GM12878 (cell line): ENCODE measurements at places on chromosomes 6 and 20.

DNA sequence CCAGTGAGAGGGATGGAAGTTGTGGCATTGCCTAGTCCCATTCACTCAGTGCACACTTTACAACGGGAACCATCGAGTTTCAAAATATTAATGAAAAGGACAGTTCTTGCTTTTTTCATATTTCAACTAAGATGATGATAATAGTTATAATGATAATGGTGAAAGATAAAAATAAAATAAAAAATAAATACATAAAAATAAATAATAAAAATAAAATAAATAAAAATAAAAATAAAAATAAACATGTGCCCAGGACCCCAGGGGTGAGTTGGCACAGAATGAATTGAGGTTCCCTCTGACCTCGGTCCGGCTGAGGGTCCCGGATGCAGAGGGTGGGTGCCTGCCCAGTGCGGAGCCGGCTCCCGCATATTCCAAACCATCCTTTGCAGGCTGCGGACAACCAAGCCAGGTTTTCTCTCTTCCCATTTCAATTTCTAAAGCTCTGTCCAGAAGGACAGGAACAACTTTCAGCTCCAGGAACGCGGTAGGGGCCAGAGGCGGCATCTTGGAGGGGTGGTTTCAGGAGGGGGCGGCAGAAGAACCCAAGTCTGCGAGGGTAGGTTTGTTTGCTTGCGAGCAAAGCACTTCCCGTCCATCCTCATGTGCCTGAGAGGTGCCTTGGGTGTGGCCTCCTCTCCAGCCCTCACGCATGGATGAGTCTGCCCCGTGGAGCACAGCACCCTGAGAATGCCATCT, 236.8 kb downstream of the DLL1 start:
- DNase-seq, result no peak

- DNase-seq, result no peak
Observed at GRCh38 chr6:160766989-160767646, 65.1 kb downstream of the PLG start.

DNA sequence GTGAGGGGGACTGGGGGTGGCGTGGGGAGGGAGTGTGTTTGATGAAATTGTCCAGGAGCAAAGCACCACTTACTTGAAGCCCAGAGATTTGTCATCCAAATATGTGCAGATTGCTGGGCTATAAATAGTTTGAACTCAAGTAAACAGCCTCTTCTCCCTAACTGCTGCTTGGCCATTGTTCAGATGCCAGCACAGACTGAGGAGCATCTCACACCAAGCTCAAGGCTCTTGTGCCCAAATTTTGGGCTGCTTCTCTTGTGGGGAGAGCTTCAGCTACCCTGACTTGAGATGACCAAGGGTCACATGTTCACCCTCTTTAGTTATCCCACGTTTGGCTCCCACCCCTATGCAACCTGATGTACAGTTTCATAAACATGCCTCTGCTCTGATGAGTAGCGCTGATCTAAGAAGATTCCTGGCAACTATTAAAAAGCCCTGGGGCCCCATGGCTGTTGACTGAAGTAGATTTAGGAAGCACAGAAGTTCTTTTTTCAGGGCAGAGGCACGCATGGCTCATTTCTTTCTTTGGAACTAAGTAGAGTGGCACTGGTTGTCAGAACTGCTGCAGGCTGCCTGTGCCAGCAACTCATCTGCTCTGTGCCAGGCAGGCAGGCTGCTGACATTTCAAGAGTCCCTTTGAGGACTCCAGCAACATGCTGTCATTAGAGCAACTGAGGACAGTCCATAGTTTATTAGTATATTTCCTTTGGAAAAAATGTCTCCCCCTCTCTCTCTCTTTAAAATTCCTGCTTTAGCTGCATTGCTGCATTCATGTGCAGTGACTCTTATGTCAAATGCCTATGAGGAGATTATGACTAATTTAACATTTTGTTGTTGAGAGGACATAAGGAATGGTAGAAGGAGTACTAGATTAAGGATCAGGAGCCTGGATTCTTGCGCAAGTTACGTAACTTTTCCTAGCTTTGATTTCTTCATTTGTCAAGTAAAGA, 9.6 kb upstream of the PKIG start:
- DNase-seq, result no peak

DNA sequence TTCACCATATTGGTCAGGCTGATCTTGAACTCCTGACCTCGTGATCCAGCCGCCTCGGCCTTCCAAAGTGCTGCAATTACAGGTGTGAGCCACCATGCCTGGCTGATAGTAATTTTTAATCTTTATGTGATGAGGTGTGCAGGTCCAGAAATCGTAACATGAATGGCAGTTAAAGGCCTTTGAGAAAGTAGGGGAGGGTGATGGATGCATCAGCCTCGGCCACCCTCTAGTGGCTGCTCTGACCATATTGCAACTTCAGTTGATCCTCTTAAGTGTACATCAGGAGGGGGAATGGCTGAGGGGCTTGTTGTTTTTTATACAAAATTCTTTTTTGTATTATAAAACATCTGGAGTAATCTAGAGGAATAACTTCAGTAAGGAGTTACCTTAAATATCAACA, 193.0 kb downstream of the ZFAND3 start:
- no peak for DNase-seq

- DNase-seq, result no peak
Observed at GRCh38 chr6:158149641-158150040, 18.4 kb downstream of the SERAC1 start.

- DNase-seq, result no peak
Observed at GRCh38 chr6:137269803-137270202, 50.6 kb upstream of the IFNGR1 start.

DNA sequence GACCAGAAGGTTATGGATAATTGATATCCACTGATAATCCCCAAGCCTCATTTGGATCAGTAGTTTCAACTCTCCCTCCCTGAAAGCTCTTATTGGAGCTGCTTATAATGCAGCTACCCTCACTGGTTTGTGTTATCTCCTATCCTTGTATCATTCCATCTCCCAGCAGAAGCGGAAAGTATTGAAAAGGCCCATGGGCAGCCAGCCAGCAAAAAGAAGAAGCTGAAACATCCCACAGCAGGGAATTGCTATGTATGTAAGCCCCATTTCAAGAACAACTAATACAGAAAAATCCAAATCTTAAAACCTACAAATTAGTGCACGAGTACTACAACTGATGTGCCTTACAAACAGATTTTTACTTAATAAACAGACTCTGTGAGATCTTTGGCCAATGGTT, 269.0 kb upstream of the ECI2 start:
- no peak for DNase-seq

DNA sequence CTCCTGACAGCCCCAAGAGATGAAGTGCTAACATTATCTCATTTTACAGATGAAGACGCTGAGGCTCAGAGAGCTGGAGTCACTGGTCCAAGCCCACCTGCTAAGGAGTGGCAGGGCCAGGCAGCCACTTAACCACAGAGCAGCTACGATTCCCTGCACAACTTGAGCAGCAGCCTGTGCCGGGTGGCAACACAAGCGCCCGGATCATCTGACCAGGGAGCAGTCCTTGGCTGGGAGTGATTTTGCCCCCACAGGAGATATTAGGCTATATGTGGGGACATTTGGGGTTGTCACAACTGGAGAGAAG, 93.2 kb upstream of the PTPN1 start:
- no peak for DNase-seq

- DNase-seq, result no peak
Observed at GRCh38 chr6:65505736-65506135, 201.3 kb downstream of the EYS start.

GRCh38 chr20:59334651-59335300, 34.4 kb downstream of the EDN3 start:
- no peak for DNase-seq

- no peak for DNase-seq
Observed at GRCh38 chr20:31711179-31712111, 11.2 kb downstream of the BCL2L1 start.

- DNase-seq, result no peak
Observed at GRCh38 chr6:1076531-1077459, 235.1 kb upstream of the FOXQ1 start.

- no peak for DNase-seq
Observed at GRCh38 chr6:43436577-43437282, 9.4 kb downstream of the ABCC10 start.

- DNase-seq, result no peak
Observed at GRCh38 chr6:21883595-21884328, 290.2 kb downstream of the SOX4 start.

- DNase-seq, result no peak
Observed at GRCh38 chr6:111256646-111257045, 169.3 kb downstream of the SLC16A10 start.
